ENCODE measurements at places on chromosomes 12 and 14.

GRCh38 chr12:111440631-111441030 lies 34.9 kb downstream of the SH2B3 start:
- DNase-seq, result no peak
- peaks cover 67% of the 10 kb centered on the region for H3K36me3 ChIP-seq
- H3K27ac ChIP-seq, result no peak overlapping the region
- H3K27me3 ChIP-seq, result no peaks in the 10 kb centered on the region
- H3K4me3 ChIP-seq, result no peak overlapping the region
- peaks cover 51% of the 10 kb centered on the region for H3K4me1 ChIP-seq

- peaks cover 8% of the 10 kb centered on the region for H3K27me3 ChIP-seq
- no peaks in the 10 kb centered on the region for H3K36me3 ChIP-seq
- no peak overlapping the region for H3K27ac ChIP-seq
- H3K4me1 ChIP-seq, result no peaks in the 10 kb centered on the region
Measured at GRCh38 chr12:69334158-69334557, 14.0 kb upstream of the LYZ start.

GRCh38 chr14:85579942-85580341 lies 50.0 kb downstream of the FLRT2 start:
- no peak overlapping the region for H3K4me3 ChIP-seq
- H3K4me1 ChIP-seq, result peaks cover 20% of the 10 kb centered on the region
- H3K27ac ChIP-seq, result no peak overlapping the region
- H3K36me3 ChIP-seq, result no peaks in the 10 kb centered on the region

- H3K4me1 ChIP-seq, result peaks cover 18% of the 10 kb centered on the region
- peaks cover 33% of the 10 kb centered on the region for H3K36me3 ChIP-seq
- DNase-seq, result no peak
- no peak overlapping the region for H3K4me3 ChIP-seq
Measured at GRCh38 chr14:101060171-101060601, 156.7 kb upstream of the RTL1 start.

DNA sequence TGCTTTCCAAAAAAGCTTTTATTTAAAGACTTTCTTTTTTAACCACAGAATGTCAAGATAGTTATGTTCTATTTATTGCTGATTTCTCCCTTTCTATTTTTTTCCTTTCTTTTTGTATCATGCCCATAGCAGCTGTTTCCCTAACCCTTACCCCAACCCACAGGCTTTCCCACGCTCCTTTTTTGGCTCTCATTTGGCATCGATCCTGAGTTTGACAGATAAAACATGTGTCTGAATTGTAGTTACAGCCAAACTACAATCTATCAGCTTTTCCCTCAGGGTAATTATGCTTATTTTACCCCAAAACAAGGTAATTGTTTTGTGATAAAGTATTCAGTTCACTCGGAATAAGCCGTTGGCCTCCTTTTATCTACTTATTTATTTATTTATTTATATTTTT lies 46.7 kb downstream of the PDE3A start:
- H3K27me3 ChIP-seq, result no peaks in the 10 kb centered on the region
- no peak for DNase-seq
- no peaks in the 10 kb centered on the region for H3K36me3 ChIP-seq
- no peaks in the 10 kb centered on the region for H3K4me1 ChIP-seq

GRCh38 chr12:53670971-53671370 lies 4.9 kb downstream of the ATP5MC2 start:
- peaks cover 7% of the 10 kb centered on the region for H3K4me1 ChIP-seq
- no peak overlapping the region for H3K4me3 ChIP-seq
- peaks cover 65% of the 10 kb centered on the region for H3K36me3 ChIP-seq
- no peaks in the 10 kb centered on the region for H3K27me3 ChIP-seq
- DNase-seq, result no peak
- H3K27ac ChIP-seq, result no peak overlapping the region

- DNase-seq, result no peak
- no peak overlapping the region for H3K27ac ChIP-seq
- H3K4me1 ChIP-seq, result no peaks in the 10 kb centered on the region
Measured at GRCh38 chr12:95700316-95700785, 90.2 kb downstream of the NTN4 start.

GRCh38 chr12:2355198-2355597 lies 302.4 kb downstream of the CACNA1C start:
- H3K36me3 ChIP-seq, result no peaks in the 10 kb centered on the region
- H3K4me3 ChIP-seq, result no peak overlapping the region
- no peaks in the 10 kb centered on the region for H3K27me3 ChIP-seq
- no peak overlapping the region for H3K27ac ChIP-seq
- DNase-seq, result no peak
- peaks cover 30% of the 10 kb centered on the region for H3K4me1 ChIP-seq

- H3K27ac ChIP-seq, result no peak overlapping the region
- peaks cover 4% of the 10 kb centered on the region for H3K4me1 ChIP-seq
- H3K36me3 ChIP-seq, result no peaks in the 10 kb centered on the region
- peak; percentile 54 for DNase-seq
- H3K4me3 ChIP-seq, result no peak overlapping the region
- no peaks in the 10 kb centered on the region for H3K27me3 ChIP-seq
Measured at GRCh38 chr14:76261371-76261811, 109.7 kb downstream of the GPATCH2L start.
